HCEC 1CT (cell line): ENCODE measurements at places on chromosomes 6 and 20.

- no peak for DNase-seq
Observed at GRCh38 chr20:58745391-58745790, 52.8 kb downstream of the NPEPL1 start.

GRCh38 chr6:111583986-111584385, 21.7 kb downstream of the TRAF3IP2 start:
- DNase-seq = no peak

DNA sequence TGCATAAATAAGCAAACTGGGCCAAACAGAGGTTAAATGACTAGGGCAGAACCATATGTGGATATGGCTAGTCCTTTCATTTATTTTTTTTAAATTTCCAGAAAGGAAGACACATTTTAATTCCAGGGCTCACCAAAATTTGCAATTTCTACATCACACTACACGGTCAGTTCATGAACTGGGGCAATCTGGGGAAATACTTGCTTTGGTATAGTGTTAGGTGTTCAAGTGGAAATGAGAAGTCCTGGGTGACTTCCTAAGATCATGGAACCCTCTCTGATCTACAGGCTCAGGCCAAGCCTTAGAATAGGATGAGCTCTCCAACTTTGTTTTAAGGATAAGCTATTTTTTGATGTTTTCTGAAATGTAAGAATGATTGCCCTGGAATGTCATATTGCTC, 128.6 kb upstream of the SPACA1 start:
- no peak for DNase-seq

DNA sequence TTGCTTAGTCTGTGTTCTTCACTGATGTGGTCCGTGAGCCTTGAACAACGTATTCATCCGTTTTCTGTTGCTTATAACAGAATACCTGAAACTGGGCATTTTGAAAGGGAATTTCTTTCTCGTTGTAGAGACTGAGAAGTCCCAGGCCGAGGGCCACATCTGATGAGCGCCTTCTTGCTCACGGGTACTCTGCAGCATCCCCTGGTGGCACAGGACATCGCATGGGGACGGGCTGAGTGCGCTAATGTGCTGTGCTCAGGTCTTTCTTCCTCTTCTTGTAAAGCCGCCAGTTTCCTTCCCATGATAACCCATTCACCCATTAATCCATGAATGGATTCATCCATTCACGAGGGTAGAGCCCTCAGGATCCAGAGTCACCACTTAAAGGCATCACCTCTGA, 161.0 kb downstream of the NFATC2 start:
- DNase-seq = no peak

GRCh38 chr6:29909985-29910384, 32.3 kb upstream of the HLA-A start:
- peak; percentile 15 for DNase-seq

- DNase-seq = no peak
Observed at GRCh38 chr6:7183707-7184106, 75.9 kb downstream of the RREB1 start.

GRCh38 chr6:153123801-153124200, 7.3 kb downstream of the RGS17 start:
- DNase-seq = no peak

GRCh38 chr6:156028335-156029131, 572.9 kb upstream of the NOX3 start:
- no peak for DNase-seq

GRCh38 chr6:11767458-11767857, 11.1 kb downstream of the ADTRP start:
- DNase-seq = no peak

DNA sequence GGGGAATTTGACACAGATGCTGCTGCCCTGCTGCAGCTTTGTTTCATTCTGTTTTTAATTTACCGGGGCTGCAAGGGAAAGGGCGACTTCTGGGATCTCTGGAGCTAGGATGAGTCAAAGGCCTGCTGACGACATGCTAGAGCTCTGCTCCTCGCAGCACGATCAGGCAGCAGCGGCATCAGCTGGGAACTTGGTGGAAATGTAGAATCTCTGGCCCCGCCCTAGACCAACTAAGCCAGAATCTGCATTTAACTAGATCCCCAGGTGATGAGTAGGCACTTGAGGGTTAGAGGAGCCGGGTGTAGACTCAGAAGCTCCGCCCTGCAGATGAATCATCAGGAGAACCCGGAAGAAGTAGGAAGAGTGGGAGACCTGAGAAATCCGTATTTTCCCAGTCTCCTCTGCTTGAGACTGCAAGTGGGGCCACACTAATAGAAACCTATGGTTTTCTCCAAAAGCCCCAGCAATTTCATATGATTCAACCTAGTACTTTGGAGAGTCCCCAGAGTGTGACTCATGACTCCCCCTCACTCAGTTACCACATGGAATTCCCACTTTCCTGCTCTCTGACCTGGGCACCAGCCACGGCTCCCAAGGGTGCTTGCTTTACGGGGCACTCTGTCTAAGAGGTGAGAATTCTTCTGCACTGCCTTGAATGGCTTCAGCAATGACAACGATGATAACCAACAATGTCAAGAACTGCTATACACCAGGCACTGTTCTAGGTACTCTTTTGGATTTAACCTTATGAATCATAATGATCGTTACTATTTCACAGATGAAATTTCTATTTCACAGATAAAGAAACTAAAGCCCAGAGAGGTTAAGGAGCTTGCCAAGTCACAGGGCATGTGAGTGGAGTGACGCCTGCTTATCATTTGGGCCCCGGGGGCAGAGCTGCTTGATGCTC, 18.1 kb downstream of the TUBB2B start:
- DNase-seq = peak; percentile 92

GRCh38 chr20:36541227-36541767, at the start of gene MYL9:
Gene MYL9 (plus strand): TSS chr20:36541519. CDS start chr20:36544885, 3,366 bp downstream.
- peak; percentile 79 for DNase-seq

DNA sequence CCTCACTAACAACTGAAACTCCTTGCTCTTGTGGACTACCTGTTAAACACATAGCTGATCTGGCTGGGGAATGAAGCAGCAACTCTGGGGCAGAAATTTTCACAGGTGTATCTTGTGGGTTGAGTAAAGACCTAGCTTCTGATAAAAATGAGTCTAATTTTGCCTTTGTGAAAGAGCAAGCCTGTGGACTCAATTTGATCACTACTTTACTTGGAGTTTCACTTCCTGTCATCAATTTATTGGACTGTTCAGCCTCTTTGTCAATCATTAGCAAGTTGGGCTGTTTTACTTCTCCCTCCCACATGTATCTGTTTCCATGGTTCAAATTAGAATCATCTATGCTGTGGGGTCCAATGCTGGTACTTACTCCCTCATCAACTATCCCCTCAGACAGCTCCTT, 29.6 kb upstream of the CRIP3 start:
- no peak for DNase-seq

GRCh38 chr20:57609086-57609841, 11.0 kb downstream of the ZBP1 start:
- no peak for DNase-seq

GRCh38 chr6:27135087-27135657, 112.3 kb upstream of the PRSS16 start:
- DNase-seq = no peak

- no peak for DNase-seq
Observed at GRCh38 chr6:99603421-99604165, 3.0 kb upstream of the PRDM13 start.

DNA sequence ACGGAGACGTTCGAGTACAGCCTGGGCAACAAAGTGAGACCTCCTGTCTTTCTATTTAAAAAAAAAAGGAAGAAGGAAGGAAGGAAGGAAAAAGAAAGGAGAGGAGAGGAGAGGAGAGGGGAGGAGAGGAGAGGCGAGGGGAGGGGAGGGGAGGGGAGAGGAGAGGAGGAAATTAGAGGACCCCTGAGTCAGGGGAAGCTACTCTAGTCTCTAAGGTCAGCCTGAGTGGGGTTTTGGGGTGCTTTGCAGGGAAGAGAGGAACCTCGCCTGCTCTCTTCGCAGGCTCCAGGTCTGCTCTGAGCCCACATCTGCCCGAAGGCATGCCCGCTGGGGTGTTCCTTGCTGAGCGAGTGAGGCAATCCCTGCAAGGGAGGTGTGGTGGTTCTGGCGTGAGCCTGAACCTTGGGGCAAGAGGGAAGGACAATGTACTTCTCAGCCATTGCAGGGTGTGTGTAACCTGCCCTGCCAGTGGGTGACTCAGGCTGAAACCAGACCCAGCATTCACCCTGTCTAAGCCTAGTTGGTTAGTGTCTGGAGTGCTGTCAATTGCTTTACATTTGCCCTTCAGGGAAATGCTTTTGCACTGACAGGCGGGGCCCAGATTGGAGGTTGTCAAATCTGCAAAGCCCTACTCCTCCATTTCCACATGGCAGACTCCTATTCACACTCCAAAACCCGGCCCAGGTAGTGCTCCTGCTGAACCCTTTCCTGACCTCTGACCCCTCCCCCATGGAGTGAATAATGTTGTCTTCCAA, 15.3 kb upstream of the MMP9 start:
- no peak for DNase-seq

GRCh38 chr6:98975421-98975820, 27.7 kb upstream of the FBXL4 start:
- no peak for DNase-seq

- DNase-seq = peak; percentile 86
Observed at GRCh38 chr6:129744201-129744879, 34.4 kb upstream of the ARHGAP18 start.

DNA sequence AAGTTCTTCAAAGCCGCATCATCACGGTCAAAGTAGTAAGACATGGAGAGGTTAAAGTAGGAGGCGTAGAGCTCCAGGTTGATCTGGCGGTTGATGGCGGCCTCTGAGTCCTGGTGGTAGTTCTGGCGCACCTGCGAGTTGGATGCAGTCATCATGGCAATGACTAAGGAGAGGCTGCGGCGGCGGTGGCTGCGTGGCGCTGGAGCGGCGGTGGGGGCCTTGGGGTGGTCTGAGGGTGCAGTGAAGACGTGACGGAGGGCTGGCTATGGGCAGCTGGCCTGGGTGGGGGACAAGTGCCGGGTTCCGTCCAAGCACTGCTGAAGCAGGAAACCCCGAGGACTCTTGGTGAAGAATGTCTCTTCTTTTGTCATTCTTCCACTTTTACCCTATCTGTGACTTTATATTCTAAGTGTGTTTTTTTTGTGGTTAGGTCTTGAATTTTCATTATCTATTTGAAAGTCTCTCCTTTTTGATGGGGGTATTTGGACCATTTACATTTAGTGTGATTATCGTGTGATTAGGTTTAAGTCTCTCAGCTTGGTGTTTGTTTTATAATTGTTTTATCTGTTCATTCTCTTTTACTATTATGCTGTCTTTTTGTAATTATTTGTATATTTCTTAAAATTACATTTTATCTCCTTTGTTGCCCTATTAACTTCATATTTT, 94.6 kb downstream of the TFAP2B start:
- no peak for DNase-seq

GRCh38 chr20:59692139-59692538, 87.8 kb downstream of the PHACTR3 start:
- no peak for DNase-seq
